GM10248 (cell line): ENCODE measurements at places on chromosomes 7 and 10.

- DNase-seq: no peak
These were observed 31.6 kb upstream of the USP6NL start for GRCh38 chr10:11643039-11643438.

GRCh38 chr7:157932498-157933218 lies 595.9 kb downstream of the DNAJB6 start:
- DNase-seq: no peak

GRCh38 chr10:74056050-74056818 lies 58.3 kb downstream of the VCL start:
- no peak for DNase-seq

GRCh38 chr10:114481055-114481454 lies 76.8 kb upstream of the AFAP1L2 start:
- DNase-seq: no peak

- no peak for DNase-seq
These were observed at the start of gene ADCYAP1R1 for GRCh38 chr7:31051598-31052486. ADCYAP1R1 (plus strand) TSS chr7:31052308; CDS start chr7:31063265, 10,957 bp downstream.

- DNase-seq: no peak
These were observed 149.0 kb upstream of the STEAP4 start for GRCh38 chr7:88455696-88456095.

DNA sequence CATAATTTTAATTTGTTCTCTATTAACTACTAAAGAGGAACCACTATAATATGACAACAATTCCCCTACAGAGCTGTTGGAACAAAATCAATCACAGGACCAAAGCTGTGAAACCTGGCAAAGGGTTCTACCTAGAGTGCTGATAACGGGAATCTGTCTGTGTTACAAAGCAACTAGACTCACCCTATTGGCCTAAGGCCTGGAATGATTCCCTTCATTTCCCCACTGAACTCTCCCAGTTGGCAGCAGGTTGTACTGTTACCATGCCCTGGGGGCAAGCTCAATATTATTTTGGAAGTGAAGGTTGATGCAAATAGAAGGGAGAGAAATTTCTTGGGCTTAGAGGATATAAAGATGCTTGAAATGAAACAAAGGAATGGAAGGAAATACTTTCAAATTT lies 81.8 kb downstream of the SEMA3A start:
- no peak for DNase-seq

DNA sequence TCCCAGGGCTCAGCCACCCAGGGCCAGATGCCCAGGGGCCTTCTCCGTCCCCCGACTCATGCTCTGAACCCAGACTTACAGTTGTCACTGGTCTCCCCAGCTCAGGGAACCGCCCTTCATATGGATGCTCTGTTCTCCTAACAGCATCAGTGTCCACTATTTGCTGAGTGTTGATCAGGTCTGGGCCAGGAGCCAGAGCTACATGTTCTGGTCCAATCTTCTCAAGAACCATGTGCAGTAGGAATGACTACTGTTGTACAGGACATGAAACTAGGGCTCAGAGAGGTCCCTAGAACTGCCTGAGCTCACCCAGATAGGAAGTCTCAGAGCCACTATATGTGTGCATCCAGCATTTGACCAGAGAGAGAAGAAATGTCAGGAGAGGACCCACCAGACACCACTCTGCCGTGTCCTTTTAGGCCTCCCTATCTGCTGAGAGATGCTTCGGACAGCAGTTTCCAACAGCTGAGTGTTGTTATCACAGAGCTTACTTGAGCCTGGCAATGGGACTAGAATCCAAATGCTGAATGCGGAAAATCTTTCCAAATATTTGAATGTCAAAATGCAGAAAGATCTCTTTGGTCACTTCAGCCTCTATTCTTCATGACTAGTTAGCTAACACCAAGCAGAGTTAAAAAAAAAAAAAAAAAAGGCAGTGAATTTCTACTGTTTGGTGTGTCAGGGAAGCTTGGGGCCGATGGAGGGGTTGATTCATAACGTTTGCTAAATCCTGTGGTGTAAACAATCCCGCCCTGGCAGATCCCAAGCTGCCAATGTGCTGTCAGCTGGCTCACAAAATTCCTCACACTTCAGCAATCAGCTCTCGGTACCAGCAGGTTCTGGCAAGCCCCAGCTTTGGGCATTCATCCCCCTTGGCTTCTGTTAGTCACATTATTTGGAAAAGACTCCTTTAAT lies 246.1 kb downstream of the TNS3 start:
- DNase-seq: no peak

DNA sequence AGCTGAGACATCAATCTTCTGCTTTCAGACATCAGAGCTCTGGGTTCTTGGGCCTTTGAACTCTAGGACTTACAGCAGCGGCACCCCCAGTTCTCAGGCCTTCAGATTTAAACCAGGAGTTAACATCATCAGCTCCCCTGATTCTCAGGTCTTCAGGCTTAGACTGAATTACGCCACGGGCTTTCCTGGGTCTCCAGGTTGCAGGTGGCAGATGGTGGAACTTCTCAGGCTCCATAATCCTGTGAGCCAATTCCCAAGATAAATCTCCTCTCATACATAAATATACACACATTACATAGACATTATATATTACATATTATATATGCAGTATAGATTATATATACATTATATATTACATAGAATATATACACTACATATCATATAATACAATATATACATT lies 408.9 kb upstream of the AUTS2 start:
- no peak for DNase-seq

GRCh38 chr7:82729172-82730030 lies 285.8 kb upstream of the CACNA2D1 start:
- peak; percentile 18 for DNase-seq

GRCh38 chr7:24501009-24501408 lies 72.2 kb upstream of the PALS2 start:
- DNase-seq: no peak

DNA sequence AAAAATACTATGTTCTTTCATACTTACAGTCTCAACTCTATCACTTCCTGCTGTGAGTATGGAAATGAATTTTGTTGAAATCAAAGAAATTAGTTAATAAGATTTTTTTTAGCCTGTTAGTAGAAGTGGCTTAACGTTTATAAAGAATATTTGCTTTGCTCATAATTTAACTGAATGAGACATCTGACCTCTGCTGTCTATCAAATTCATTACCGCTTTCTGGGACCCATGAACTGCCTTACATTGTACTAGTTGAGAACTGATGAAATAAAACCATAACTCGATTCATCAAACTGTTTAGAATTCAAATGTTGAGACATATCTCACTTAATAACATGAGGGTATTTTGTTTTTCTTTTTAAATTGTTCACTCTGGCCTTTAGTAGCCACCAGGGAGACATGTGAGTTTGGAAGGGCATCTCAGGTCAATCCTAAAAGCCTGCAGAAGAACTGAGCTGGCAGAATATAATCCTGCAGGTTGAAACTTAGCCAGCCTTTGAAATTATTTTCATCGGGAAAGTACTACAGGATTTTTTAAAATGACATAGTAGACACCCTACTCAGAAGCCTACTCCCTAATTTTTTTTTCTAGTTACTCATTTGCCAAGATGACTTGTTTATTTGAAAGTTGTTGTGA lies 78.7 kb downstream of the KIAA1217 start:
- no peak for DNase-seq

GRCh38 chr7:86867163-86867762 lies 192.2 kb downstream of the ELAPOR2 start:
- DNase-seq: no peak

DNA sequence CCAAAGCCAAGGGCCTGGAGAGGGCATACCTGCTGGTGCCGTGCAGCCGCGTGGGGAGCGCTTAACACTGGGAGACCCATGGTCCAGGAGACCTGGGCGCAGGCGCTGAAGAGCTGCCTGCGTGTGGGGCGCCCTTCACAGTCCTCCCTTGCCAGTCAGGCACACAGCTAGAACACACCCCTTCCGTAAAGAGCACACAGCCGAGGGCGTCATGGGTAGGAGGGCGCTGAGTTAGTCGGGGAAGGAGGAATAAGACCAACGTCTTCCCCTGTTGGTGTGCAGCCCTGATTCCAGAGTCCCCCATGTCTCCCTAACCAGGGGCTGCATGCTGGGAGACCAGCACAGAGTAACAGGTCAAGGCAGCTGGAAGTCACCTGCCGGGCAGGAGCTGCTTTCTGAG lies 273.9 kb downstream of the USP6NL start:
- peak; percentile 44 for DNase-seq

DNA sequence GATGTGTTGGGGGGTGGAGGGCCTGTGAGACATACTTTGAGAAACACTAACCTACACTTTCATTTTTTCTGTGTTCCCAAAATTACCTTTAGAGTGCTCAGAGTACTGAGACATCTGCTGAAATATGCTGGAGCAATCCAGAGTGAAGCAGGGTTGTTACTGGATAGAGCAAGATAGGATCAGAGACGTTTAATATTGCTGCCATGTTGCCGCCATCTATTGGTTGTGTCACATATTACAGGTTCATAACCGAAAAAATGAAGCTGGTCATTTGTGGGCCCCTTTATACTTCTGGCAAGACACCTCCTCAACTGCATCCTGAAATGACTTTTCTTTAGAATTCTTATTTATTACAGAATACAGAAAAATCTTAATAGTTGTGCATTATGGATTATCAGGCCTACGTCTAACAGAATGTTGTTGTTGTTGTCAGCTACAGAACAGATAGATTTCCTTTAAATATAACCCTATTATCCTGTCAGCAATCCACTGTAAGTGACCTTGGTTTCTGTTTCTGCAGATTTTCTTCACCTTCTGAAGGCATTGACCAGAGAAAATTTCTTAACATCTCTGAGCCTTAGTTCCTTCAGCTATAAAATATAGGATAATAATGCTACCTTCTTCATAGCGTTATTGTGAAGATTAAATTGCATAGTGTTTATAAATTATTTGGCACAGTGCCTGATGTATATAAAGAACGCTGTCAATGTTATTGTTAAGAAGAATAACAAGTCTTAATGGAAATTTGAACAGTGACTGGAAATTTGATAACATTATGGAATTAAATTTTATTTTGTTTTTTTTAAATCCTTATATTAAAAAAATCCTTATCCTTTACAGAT lies 16.2 kb upstream of the DLD start:
- DNase-seq: peak; percentile 54

DNA sequence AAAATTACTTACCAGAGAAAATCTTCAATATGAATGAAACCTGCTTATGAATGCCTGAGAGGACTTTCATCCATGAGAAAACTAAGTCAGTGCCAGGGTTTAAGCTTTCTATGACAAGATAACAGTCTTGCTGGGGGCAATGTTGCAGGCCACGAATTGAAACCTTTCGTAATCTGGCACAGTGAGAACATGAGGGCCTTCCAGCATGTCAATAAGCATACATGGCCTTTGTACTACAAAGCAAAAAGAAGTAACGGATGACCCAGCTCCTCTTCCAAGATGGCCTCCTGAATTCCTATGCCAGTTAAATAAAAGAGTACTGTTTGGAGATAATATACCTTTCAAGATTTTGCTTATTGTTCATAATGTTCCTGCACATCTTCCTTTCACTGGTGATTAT lies 270.6 kb upstream of the PHF14 start:
- no peak for DNase-seq

- DNase-seq: no peak
These were observed 279.1 kb downstream of the PHF14 start for GRCh38 chr7:11252705-11253272.

GRCh38 chr10:22894714-22895113 lies 33.1 kb upstream of the ARMC3 start:
- DNase-seq: no peak

- DNase-seq: no peak
These were observed 37.6 kb upstream of the TCF7L2 start for GRCh38 chr10:112912410-112912928.

- DNase-seq: no peak
These were observed 126.0 kb upstream of the JCAD start for GRCh38 chr10:30185341-30185740.

GRCh38 chr10:130363051-130363450 lies 226.9 kb downstream of the GLRX3 start:
- no peak for DNase-seq

GRCh38 chr7:96151889-96152288 lies 170.0 kb downstream of the SLC25A13 start:
- no peak for DNase-seq

DNA sequence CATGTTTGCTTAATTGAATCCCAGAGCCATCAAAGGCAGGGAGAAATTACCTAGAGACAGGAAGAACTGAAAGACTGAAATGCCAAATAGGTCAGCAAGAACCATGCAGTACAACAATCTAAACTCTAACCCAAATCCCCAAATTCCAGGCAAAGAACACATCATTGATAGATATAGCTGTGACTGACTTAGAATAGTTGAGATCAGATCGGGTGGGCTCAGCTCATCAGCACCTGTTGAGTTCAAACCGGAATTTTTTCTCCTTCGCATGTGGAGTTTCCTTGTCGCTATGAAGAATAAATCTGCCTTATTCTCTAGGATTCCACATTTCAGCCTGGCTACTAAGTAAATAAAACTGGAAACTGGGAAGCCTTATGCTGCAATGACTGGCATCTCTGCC lies 1.4 kb downstream of the ANKMY2 start:
- DNase-seq: no peak

DNA sequence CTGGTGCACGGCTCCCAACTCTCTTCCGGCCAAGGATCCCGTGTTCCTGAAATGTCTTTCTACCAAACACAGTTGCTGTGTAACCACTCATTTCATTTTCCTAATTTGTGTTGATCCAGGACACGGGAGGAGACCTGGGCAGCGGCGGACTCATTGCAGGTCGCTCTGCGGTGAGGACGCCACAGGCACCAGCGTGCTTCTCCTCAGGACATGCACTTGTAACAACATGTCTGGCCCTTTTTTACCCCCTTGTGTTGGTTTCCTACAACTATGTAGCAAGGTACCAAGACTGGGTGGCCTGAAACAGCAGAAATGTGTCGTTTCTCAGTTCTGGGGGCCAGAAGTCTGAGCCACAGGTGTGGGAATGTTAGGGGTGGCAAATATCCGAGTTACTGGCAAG lies 18.2 kb downstream of the CALML5 start:
- DNase-seq: no peak

GRCh38 chr7:89914711-89915110 lies 239.6 kb upstream of the STEAP1 start:
- DNase-seq: no peak

GRCh38 chr10:104084482-104085142 lies 1.1 kb downstream of the COL17A1 start:
- DNase-seq: no peak

DNA sequence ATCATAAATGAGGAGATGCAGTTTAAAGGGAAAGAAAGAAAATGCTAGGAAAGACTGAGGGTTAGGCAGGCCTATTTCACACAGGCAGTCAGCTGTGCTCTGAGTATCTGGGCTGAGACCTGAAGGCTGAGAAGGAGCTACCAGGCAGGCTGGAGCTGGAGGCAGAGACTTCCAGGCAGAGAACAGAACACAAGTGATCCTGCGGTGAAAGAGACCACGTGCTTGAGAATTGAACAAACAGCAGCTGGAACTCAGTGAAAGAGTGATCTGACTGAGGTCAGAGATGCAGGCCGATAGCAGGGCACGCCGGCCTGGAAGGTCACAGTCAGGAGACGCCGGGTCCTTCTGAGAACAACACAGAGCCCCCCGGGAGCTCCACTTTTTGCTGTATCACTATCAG lies 147.8 kb downstream of the ADAM12 start:
- DNase-seq: no peak

DNA sequence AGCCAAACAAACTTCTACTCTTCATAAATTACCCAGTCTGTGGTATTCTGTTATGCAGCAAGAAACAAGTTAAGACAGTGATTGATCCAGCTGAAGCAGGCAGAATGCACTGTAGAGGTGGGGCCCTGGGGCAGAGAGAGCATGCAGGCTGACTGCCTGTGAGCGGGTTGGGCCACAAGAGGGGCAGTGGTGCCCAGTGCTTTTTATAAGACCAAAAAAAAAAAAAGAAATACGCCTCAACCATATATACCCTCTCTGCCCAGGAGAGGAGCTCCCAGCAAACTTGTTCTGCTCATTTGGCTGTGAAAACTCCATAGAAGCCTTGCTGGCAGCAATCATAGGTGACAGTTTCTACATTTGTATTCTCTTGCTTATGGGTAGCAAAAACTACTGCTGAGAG lies 104.7 kb downstream of the SORBS1 start:
- DNase-seq: no peak
